ENCODE measurements at places on chromosomes 6 and 20. TPM values are rescaled to one million over a fixed set of nuclear protein-coding genes. Genes with fewer than 3 reads are reported as not detected.

Gene AIG1
- 2.6 TPM for total RNA-seq

Gene COX4I2
- not detected for total RNA-seq

DNA sequence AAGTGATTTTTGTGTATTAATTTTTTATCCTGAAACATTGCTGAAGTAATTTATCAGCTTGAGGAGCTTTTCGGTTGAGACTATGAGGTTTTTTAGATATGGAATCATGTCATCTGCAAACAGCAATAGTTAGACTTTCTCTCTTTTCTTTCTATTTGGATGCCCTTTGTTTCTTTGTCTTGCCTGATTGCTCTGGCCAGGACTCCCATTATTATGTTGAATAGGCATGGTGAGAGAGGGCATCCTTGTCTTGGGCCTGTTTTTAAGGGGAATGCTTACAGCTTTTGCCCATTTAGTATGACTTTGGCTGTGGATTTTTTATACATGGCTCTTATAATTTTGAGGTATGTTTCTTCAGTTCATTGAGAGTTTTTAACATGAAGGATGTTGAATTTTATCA is 207.6 kb upstream of the DEFB112 start:
- DNase-seq: no peak

Gene PHACTR1
- total RNA-seq: 0.44 TPM

- no peak for DNase-seq
These were observed 114.8 kb downstream of the SCML4 start for GRCh38 chr6:107709341-107709740.

Gene TCF15
- not detected for total RNA-seq

DNA sequence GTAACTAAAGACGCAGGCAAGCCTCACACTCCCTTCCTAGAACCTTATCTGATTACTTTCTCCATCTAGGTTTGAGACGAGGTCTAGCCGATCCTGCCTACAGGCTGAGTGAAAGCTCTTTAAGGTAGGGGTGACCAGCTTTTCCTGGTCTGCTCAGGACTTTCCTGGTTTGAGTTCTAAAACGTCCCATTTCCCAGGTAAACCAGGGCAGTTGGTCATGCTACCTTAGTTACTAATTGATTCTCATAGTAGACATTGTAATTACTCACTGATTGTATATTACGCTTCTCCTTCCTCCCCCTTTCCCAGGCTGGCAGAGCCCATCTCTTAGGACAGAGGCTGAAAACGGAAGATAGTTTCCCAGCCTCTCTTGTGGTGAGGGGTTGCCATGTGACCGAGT is 27.9 kb upstream of the RSPO4 start:
- no peak for DNase-seq

Gene RGS17
- not detected for total RNA-seq

Gene TP53TG5
- total RNA-seq: 0.07 TPM

Gene ZC3H12D
- 96.7 TPM for total RNA-seq

Gene CTAGE9
- total RNA-seq: not detected

Gene CASP8AP2
- total RNA-seq: 40.2 TPM

- DNase-seq: no peak
These were observed 1666.3 kb downstream of the HACE1 start for GRCh38 chr6:103193413-103193812.

Gene HCK
- 0.22 TPM for total RNA-seq

DNA sequence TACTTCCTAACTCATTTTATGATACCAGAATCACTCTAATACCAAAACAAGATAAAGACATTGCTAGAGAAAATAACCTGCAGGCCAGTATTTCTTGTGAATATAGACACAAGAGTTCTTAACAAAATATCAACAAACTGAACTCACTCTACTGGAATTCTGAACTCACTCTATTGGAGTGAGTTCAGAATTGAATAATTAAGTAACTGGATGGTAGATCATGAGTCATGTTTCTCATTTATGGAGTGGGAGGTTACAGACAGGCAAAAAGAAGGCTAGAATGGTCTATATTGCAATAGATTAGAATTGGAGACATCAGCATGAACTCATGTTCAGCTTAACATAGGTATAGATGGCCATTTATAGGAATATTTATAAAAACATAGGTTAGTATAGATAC is 26.6 kb upstream of the C6orf58 start:
- DNase-seq: no peak

Gene LST1
- total RNA-seq: 66.6 TPM

Gene DNAH8
- 0.05 TPM for total RNA-seq

Gene TMEM151B
- not detected for total RNA-seq

DNA sequence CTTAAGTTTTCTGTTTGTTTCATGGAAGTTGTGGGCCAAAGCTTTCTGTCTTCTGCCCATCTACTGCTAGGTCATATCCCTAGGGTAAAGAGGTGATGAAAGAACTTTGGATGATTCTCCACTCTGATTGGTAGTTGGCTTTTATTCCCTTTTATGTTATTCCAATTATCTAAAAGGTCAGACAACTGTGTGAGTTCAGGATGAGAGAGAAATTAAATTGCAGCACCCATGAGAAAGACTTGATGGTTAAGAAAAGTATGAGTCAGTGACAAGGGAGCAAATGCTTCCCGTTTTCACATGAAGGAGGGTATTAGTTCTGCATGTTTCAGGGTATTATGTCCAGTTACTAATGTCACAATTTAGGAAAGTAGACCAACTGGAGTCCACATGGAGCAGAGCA is 136.3 kb downstream of the CD109 start:
- DNase-seq: no peak

- peak; percentile 36 for DNase-seq
These were observed at the start of gene MTCL3 for GRCh38 chr6:127518710-127519468. TSS of gene MTCL3 (minus strand) at chr6:127519335.

Gene AVP
- not detected for total RNA-seq

GRCh38 chr6:160756871-160757270 is 54.8 kb downstream of the PLG start:
- DNase-seq: no peak

DNA sequence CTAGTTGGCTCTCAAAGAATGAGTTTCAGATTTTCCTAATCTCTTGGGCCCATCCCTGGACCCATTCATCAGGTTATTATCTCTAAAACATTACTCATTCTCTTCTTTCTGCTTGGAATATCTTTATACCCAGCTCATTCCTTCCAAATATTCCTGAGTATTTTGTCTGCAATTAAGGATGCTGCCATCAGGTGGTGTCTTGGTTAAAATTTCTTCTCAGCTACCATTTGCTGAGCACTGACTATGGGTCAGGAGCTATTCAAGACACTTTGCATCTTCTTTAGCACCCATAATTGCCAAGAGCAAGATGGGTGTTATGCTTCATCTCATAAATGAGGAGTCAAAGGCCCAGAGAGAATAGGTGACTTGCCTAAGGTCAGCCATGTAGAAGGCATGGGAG is 8.4 kb downstream of the SUN5 start:
- DNase-seq: no peak

- no peak for DNase-seq
These were observed 9.5 kb downstream of the OVOL2 start for GRCh38 chr20:18048176-18048575.

Gene CD93
- total RNA-seq: 1.2 TPM

Gene C20orf141
- total RNA-seq: not detected

GRCh38 chr20:56378386-56378785 is 13.6 kb downstream of the AURKA start:
- no peak for DNase-seq
